ENCODE measurements at places on chromosomes 7 and 10.

DNA sequence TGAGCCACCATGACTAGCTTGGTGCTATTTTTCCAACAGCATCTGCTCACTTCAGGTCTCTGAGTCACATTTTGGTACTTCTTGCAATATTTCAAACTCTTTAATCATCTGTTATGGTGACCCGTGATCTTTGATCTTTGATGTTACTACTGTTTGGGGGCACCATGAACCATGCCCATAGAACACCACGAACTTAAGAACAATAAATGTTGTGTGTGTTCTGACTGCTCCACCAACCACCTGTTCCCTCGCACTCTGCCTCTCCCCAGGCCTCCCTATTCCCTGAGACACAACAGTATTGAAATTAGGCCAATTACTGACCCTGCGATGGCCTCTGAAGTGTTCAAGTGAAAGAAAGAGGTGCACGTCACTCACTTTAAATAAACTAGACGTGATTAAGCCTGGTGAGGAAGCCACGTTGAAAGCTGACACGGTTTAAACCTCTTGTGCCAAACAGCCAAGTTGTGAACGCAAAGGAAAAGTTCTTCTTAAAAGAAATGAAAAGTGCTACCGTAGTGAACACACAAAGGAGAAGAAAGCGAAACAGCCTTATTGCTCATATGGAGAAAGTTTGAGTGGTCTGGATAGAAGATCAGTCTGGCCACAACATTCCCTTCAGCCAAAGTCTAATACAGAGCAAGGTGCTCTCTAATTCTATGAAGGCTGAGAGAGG lies 27.2 kb upstream of the ATP6V0A4 start:
- no peak for DNase-seq

- peak; percentile 61 for DNase-seq
Measured at GRCh38 chr10:80500572-80501380, 36.9 kb upstream of the SH2D4B start.

GRCh38 chr7:124992851-124993562 lies 63.4 kb upstream of the POT1 start:
- no peak for DNase-seq

- no peak for DNase-seq
Measured at GRCh38 chr10:44696496-44696895, 214.6 kb upstream of the TMEM72 start.

DNA sequence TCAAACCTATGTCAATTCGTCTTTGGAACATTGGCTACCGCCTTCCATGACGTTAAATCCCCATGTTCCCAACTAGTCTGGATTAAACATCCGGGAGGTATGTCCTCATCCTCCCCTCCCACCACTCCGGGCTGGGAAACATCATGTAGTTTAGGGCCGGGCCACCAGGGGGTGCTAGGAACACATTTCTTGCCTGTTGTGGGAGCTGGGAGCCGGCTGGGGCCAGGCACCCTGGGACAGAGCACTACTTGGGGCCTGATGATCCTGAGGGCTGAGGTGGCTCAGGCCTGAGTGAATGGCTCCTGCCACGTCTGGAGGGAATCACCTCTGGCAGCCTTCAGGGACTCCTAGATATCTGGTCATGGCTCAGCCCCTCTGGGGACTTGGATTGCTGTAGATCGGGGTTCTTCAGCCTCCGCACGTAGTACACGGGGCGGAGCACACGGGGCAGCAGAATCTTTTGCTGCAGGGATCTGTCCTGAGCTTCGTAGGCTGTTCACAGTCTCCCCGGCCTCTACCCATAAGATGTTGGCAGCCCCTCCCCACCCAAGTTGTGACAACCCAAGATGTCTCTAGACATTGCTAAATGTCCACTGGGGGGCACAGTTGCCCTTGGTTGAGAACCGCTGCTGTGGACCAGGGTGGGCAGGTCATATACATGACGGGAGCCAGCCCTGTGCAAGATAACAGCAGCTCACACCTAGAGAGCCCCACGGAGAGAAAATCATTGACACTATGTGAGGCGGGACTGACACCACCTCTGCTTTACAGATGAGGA lies 141.2 kb upstream of the ZNF716 start:
- DNase-seq = no peak

GRCh38 chr10:113983552-113983951 lies 60.1 kb upstream of the ADRB1 start:
- no peak for DNase-seq

- no peak for DNase-seq
Measured at GRCh38 chr7:120695848-120696247, 162.1 kb downstream of the TSPAN12 start.

DNA sequence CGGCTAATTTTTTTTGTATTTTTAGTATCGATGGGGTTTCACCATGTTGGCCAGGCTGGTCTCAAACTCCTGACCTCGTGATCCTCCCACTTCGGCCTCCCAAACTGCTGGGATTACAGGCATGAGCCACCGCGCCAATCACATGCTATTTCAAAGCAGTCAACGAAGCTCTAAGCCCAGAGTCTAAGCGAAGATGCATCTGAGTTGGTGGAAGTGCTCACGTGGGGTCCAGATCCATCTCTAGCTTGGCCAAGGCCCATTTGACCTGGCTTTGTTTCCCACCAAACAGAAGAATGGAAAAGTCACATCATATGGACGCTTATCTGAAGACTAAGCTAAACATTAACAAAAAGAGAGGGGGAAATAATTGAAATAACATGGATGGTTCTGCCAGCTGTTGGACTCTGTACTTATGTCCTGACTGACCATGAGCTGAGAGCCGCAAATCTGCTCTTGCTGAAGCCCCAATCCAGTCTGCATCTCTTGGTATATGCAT lies 3.8 kb upstream of the GTF2I start:
- DNase-seq = no peak

DNA sequence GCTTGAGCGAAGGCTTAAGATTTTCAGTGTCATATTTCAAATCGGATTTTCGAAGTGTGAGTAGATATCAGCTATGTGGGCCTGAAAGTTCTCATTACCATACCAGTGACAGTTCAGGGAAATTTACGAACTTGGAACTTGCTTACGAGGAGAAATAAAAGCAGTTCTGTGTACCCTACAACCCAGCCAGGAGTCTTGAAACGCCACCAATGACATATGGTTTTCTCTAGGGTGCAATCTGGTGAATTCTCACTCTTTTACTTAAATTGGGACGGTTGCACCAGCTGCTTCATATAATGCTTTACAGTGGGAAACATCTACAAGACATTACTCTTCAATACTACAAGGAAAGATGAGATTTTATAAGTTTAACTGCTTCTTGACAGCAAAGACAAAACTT lies 253.6 kb upstream of the FOXK1 start:
- DNase-seq = no peak

DNA sequence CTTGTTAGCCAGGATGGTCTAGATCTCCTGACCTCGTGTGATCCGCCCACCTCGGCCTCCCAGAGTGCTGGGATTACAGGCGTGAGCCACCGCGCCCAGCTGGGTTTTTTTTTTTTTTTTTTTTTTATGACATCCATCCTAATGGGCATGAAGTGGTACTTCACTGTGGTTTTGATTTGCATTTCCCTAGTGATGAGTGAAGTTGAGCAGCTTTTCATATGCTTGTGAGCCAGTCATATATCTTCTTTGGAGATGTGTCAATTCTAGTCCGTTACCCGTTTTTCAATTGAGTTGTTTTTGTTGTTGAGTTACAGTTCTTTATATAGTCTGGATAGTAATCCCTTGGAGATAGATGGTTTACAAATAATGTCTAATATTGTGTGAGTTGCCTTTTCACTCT lies 127.7 kb downstream of the SMURF1 start:
- no peak for DNase-seq

DNA sequence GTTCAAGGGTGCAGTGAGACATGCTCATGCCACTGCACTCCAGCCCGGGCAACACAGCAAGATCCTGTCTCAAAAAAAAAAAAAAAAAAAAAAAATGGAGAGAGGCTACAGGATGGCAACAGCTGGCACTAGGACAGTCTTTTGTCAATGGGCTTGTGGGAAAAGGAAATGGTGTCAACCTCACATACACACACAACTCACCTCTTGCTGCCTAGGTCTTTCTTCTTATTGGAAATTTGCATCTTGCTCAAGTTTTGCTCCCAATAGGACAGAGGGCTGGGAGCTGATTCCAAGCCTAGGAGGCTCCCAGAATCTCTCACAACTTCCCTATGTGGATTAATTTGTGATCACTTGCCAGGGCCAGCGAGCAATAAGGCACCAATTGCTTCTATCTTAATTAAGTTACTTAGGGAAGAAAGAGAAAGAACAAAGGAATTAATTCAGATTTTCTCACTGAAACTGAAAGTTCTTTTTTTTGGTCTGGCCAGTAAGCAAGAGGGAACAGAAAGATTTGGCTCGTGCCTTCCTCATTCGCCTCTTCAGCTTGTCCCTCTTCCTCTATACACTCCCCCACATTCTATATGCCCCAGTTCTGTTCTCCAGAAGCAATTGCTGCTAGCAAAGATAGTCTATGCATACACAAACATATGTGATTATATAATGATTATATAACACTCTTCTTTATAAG lies 33.8 kb downstream of the MAP3K8 start:
- peak; percentile 57 for DNase-seq

- DNase-seq = no peak
Measured at GRCh38 chr7:41104631-41105030, 598.3 kb downstream of the INHBA start.

- DNase-seq = no peak
Measured at GRCh38 chr10:55048830-55049498, 247.9 kb upstream of the PCDH15 start.

DNA sequence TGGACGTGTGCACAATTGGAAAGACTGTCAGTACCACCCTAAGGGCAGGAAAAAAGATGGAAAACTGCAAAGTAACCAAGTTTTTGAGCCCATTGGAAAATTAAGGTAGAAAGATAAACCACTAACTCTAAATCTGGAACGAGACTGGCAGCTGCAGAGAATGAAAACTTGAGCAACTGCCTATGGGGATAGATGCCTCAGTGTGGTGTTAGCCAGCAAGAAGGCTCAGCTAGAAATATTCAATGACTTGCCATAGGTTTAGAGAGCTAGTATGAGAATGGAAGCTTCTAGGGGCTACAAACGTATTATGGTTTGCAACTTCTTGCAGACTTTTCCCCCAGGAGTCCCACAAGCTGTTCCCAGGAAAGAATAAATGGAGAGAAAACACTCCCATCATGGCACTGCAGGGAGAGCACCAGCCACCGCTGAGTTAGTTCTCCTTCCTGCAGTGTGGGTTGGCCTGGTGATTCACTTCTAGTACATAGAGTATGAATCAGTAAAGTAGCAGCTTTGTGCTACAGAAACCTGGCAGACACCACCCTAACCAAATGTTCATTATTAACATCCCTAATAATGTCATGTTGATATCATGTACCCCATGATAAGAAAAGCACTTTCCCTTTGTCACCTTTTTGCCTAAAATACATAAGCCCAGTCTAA lies 372.4 kb upstream of the VWC2 start:
- no peak for DNase-seq

DNA sequence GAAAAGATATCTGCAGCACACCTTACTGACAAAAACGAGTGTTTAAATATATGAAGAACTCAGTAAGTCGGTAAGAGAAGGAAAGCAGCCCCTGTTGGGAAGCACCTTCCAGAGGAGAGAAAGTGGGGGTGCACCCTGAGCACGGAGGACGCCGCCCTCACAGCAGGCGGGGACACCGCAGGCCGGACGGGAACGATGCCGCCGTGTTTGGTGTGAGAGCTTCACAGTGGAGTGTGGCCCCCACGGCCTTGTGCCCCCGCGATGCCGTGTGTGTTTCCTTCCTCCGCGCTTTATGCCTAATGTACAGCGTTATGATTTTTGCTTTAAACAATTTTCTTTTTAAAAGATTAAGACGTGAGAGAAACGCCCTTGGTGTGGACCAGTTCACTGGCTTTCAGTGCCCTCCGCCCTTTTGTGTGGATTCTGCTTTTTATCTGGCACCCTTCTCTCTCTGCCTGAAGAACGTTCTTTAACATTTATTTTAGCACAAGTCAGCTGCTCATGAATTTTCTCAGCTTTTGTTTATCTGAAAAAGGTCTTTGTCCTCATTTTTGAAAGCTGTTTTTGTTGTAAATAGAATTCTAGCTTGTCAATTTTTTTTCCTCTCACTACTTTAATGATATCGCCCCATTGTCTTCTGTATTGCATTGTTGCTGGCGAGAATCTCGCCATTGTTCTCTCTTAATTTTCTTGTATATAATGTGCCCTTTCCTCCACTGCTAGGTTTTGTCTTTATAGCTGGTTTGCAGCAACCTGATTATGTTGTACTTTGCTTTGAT lies 110.7 kb downstream of the INPP5A start:
- no peak for DNase-seq

DNA sequence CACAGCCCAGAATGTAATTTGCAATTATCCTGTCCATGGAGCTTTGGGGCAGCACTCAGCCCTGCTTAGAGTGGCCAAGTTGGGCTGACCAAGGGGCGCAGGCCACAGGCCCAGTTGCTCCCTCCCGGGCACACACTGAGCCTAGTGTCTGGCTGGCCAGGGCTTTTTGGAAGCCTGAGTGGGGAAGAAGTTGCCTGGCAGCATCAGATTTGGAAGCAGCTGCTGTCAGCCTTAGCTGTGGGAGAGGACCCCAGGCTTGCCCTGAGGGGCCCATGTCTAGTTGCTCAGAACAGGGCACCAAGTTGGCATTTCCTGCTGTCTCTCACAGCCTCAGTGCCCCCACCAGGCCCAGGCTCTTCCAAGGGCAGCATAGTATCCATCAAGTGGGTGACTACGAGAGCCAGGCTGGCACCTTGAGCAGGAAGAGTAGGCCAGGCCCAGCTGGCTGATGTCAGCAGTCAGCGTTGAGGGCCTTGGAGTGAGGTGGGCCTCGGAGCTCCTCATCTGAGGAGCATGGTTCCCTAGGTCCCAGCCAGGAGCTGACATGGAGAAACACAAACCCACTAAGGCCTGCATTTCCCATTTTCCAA lies 14.4 kb downstream of the ANTXRL start:
- DNase-seq = no peak

DNA sequence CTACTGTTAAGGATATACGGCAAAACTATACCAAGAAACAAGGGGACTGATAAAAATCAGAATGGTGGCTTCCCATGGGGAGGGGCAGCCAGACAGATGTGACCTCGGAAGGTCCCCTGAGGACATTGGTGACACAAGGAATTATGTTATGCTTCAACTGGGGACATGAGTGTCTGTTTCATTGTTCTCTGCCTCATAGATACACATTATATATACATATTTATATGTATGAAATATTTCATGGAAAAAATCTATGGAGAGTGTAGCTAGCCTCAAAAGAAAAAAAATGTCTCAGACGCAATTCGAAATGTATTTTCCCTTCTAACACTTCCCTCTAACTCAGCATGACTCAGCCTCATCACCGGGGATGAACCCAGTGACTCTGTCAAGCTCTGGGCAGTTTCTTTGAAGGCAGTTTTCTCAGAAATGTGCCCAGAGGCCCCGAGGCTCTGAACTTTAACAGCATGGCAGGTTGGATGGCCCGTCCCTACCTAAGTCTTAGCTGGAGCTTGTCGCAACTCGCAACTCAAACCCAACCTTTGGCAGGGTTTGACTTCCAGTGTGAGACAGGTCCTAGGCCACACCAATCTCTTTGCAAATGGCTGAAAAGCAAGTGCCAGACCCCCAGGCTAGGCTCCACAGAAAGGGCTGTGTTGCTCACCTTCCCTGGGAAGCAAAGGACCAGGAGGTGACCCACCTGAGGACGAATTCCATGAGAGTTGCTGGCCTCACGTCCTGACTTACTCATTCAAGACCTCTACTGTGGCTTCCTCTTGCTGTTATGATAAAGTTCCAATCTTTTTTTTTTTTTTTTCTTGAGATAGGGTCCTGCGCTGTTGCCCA lies 86.9 kb downstream of the CARD11 start:
- DNase-seq = no peak

- no peak for DNase-seq
Measured at GRCh38 chr7:18532813-18533212, 37.3 kb downstream of the HDAC9 start.

GRCh38 chr10:97765201-97765600 lies 6.6 kb downstream of the SFRP5 start:
- DNase-seq = no peak

- no peak for DNase-seq
Measured at GRCh38 chr10:103254538-103255325, 9.0 kb downstream of the RPEL1 start.
